ENCODE measurements at places on chromosomes 7 and 10.

GRCh38 chr7:41104631-41105030 lies 598.3 kb downstream of the INHBA start:
- DNase-seq, result no peak

- no peak for DNase-seq
These were observed 20.2 kb upstream of the PDGFA start for GRCh38 chr7:539731-540411.

DNA sequence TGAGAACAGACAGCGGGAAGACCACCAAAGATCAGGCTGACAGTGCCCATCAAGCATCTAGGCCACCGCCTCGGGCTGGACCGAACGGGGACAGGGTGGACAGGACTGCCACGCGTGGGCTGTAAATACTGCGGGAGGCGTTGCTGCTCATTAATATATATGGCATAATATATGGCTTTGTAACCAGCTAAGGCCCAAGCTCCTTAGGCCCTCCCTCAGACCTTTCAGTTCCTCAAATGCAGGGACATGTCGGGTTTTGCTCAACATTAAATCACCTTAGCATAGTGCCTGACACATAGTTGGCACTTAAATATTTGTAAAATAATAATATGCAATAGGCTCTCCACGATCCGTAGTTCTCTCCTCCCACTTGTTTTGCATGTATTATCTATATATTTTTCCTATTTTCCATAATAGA lies 402 bp upstream of the TMEM168 start:
- no peak for DNase-seq

DNA sequence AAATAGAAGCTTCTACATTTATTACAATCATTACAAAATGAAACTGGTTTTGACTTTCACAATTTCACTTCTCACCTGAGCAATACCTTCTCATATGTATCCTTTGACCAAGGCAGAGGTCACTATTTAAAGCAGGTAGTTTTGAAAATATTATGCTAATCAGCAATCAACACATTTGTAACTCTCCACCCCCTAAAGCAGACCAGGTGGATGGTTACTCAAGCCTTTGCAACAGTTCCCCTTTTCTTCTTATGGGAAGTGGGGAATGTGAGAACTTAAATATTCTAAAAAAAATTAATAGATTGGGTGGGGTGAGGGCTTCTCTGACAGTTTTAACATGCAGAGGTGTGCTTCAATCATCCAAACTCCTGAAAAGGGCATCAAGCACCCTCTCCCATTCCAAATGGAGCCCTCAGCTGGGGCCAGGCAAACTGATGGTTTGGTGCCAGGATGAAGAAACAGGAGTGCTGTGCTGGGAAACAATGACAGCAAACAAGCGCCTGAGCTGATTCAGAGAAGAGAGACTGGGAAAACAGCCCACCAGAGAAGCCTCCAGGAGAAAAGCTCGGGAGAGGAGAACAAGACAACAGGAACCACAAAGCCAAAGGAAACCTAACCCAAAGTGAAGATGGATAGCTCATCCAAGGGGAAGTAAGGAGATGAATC lies 17.1 kb downstream of the RAPGEF5 start:
- DNase-seq, result no peak

DNA sequence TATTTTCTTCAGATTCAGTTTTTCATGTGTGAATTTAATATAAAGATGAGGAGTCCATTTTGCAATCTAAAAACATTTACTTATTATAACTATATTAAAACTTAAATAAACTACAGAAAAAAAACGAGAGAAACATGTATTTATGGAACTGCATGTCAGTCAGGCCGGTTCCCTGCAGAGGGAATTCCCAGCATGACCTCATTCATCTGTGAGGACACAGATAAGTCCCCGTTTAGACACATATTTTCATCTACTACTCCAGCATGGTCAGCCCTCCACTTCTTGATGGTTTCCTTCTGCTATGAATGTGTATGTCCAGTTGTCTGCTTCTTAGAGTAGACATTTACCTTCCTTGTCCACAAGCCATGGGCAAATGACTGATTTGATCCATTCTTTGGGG lies 339.1 kb downstream of the SEMA3D start:
- no peak for DNase-seq

DNA sequence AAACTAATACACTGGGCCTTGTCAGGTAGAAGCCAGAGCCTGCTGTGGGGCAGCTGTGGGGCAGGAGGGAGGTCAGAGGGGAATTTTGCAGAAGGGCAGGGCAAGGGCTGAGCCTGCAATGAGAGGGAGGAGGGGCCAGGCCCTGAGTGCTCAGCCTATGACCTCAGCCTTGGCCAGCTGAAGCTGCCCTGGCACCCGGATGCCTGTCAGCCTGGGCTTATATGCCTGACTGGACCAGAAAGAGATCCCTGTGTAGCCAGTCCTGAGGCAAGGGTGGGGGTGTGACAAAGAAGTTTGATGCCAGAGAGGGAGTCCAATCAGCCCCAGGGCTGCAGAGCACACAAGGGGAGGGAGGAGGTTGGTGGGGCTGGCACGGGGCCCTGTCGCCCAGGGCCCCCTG lies 22.3 kb upstream of the PRRT4 start:
- DNase-seq, result peak; percentile 65

- DNase-seq, result no peak
These were observed 66.9 kb downstream of the NXPH1 start for GRCh38 chr7:8500286-8500685.

DNA sequence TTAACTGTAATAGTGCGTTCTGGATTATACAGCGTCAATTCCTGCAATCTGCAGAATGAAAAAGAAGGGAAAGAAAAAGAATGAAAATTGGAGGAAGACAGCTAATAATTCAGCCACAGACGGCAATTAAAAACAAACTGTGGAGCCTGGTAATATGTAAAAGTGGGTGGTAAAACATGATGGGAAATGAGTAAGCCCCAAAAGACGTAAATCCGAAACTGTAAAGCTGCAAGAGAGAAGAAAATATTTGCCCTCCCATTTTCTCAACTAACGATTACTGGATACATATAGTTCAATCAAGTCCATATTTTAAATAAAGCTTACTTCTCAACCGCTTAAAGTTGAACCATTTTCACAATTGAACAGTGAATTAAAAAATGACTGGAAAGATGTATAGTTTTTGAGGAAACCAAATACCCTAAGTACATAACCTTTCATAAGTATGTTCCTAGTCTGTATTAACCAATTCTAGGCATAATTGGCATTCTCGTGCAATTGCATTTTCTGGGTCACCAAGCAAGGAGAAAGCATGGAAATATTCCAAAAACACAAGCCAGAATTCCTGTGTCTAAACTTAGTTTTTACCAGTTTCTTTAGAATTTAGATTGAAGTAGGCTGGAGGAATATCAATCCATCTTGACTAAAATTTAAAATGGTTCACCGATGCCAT lies 44.8 kb downstream of the MALSU1 start:
- DNase-seq, result peak; percentile 60

- peak; percentile 68 for DNase-seq
These were observed 172.0 kb downstream of the ZEB1 start for GRCh38 chr10:31490858-31491504.

DNA sequence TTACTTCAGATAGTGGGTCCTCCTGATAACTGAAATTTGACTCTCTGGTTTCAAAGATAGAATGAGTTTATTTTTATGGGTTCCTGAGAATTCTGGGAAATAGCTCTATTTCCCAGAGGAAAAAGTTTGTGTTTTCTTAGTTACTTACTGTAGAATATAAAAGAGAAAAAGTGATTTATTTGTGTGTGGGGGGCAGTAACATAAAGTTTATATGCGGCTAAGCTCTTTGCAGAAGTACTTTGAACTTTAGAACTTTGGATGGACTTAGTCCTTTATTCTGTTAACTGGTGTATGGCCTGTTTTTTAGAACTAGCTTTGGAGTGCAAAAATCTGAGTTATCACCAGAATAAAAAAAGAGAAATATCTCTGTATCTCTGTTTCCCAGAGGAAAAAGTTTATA lies 157.1 kb downstream of the BBS9 start:
- DNase-seq, result no peak

GRCh38 chr7:146176860-146177259 lies 60.3 kb downstream of the CNTNAP2 start:
- no peak for DNase-seq

GRCh38 chr7:14000247-14000646 lies 10.8 kb upstream of the ETV1 start:
- no peak for DNase-seq

- peak; percentile 3 for DNase-seq
These were observed 229.7 kb upstream of the NFE2L3 start for GRCh38 chr7:25922296-25922695.

- peak; percentile 52 for DNase-seq
These were observed 1.7 kb downstream of the TCAF1 start for GRCh38 chr7:143900230-143900766.

GRCh38 chr10:86747796-86748581 lies 8.4 kb upstream of the BMPR1A start:
- DNase-seq, result no peak

DNA sequence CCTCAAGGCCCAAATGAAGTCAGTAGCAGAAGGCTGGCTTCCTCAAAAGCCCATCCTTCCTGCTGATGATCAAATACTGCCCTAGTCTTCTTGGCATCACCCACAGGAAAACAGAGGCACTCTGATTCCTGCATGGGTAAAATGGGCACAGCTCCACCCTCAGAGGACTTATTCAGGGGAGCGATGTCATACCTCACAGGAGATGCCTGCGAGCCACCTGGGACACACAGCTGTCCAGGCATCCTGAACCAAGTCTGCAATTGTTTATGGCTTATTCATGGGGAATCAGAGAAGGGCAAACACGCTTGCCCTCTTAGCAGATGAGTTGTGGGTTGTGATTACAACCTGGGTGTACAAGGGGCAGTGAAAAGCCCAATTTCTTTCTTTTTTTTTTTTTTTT lies 22.0 kb upstream of the LMTK2 start:
- DNase-seq, result no peak

DNA sequence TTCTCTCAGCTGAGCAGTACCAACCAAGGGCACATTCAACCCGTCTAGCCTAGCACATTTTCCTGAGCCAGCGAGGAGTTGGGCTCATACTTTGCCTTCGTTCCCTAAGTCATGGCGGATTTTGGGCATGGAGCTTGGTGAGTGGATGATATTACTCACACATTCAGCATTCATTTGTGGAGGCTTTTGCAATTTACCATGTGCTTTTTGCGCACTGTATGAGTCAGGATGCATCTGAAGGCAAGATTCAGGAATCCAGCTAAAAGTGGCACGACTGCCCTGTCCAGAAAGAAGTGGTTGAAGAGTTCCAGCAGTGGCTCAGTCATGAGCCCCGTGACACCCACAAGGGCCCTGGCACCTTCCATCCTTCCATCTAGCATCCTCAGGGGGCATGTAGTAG lies 24.2 kb upstream of the MGMT start:
- peak; percentile 21 for DNase-seq

DNA sequence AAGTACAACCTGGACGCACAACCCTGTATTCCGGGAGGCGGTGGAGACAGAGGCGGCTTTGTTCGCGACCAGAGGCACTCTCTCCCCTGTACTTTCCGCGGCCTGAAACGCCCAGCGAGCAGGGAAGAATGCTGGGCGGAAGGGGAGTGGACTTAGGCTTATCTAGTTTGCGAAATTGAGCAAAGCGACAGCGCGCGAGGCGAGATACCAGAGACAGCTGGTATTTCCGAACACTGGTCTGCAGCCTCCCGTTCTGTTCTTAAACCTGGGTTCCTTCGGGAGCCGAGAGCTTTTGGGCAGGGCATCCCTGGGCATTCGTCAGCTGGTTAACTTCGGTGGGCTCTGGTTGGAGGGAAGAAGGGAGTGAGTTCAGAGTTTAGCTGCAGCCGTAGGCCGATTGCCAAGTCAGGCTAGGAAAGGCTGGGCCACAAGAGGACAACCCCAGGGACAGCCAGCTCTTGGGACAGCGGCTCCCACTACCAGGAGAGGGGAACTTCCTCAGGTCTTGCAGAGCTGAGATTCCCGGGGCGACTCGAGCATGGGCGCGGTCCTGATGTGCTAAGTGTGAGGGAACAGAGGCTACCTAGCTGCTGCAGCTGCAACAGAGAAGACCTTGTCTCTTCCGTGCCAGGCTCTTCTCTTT lies 3.9 kb downstream of the HMX3 start:
- no peak for DNase-seq

GRCh38 chr10:110737886-110738634 lies 93.9 kb downstream of the RBM20 start:
- no peak for DNase-seq

DNA sequence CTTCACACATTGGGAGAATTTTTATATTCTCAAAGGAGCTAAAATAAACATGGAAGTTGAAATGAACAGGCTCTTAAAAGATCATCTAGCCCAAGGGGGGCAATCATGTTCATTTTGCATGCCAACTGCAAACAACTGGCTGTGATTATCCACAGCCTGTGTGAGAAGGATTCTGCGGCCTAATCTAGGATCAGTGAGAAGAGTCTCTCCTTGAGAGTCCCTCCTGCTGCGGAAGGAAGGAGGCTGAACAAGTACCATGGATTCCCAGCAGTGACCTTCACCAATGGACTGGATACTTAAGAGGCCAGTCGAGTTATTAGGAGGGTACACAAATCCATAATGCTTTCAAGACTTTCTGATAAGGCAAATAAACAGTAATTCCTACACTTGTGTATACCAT lies 76.7 kb downstream of the IGF2BP3 start:
- no peak for DNase-seq

DNA sequence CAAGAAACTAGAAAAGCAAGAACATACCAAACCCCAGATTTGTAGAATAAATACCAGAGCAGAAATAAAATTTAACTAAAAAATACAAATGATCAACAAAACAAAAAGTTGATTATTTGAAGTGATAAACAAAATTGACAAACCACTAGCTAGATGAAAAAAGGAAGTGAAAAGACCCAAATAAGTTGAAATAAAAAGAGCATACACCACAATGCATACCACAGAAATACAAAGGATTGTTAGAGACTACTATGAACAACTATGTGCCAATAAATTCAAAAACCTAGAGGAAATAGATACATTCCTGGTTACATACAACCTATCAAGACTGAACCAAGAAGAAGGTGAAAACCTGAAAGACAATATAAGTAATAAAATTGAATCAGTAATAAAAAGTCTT lies 333.4 kb downstream of the SH2D4B start:
- no peak for DNase-seq

DNA sequence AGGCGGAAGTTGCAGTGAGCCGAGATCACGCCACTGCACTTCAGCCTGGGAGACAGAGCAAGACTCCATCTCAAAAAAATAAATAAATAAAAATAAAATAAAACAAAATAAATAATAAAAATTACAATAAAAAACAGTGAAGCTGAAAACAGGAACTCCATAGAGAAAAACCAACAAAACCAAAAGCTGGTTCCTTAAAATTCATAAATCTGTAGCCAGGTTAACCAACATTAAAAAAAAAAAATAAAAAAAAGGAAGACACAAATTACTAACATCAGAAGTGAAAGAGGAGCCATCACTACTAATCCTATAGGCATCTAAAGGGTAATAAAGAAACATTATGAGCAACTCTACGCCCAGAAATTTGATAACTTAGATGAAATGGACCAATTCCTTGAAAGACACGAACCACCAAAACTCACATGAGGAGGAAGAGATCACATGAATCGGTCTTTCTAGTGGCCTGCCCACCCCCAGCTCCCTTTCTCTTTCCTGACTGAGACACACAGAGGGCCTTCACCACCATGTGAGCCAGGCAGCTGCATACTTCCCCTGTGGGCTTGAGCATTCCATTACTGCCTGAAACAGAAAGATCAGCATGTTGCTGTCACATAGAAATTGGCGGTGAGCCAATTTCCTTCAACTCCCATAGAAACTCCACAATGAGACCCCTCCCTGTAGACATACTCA lies 208.7 kb downstream of the MAD1L1 start:
- DNase-seq, result no peak

- no peak for DNase-seq
These were observed 930 bp downstream of the GIMAP6 start for GRCh38 chr7:150631084-150631826.

Measured in RKO (cell line).